ENCODE measurements at places on chromosomes 5 and 9.

GRCh38 chr9:88388886-88389605 lies 802 bp downstream of the SPIN1 start:
- DNase-seq = peak; percentile 75

DNA sequence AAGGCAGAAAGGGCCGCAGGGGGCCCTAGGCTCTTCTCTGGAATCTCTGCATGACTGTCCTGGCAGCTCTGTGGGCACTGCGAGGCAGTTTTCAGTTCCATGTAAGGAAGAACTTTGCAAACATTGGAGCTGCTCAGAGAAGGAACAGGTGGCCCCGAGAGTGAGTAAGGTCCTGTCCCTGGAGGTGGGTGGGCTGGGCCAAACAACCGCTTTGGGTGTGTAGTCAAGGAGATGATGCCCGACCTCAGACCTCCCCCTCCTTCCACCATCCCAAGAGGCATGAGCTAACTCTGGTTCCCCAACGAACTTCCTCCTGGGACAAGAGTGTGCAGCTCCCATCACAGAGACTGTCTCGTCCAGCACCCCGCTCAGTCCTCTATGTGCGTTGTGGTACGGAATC lies 20.5 kb downstream of the CSF1R start:
- DNase-seq = peak; percentile 86

- DNase-seq = no peak
Measured at GRCh38 chr9:87749335-87750035, 23.6 kb downstream of the CTSL start.

- no peak for DNase-seq
Measured at GRCh38 chr5:28324174-28324573, 1285.8 kb upstream of the CDH9 start.

- no peak for DNase-seq
Measured at GRCh38 chr9:108184009-108184408, 671.8 kb downstream of the ACTL7B start.

GRCh38 chr5:68303038-68303738 lies 87.6 kb downstream of the PIK3R1 start:
- DNase-seq = no peak

GRCh38 chr9:113885183-113886025 lies 9.3 kb downstream of the ZNF618 start:
- no peak for DNase-seq

- no peak for DNase-seq
Measured at GRCh38 chr9:74379718-74380117, 117.4 kb upstream of the RORB start.

- DNase-seq = no peak
Measured at GRCh38 chr5:76190356-76190755, 107.2 kb downstream of the SV2C start.

DNA sequence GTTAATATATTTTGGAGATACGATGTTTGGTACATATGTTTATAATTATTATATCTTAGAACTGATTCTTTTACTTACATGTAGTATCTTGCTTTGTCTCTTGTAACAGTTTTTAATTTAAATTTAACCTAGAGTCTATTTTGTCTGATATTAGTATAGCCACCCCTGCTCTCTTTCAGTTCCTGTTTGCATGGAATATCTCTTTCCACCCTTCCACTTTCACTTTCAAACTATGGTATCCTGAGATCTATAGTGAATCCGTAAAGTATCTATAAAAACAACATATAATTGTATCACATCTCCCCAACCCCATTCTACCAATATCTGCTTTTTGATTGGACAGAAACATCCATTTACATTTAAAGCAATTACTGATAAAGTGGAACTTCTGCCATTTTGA lies 7.2 kb downstream of the IRGM start:
- DNase-seq = no peak

- peak; percentile 4 for DNase-seq
Measured at GRCh38 chr5:62578540-62578939, at the start of gene LRRC70. TSS of gene LRRC70 (plus strand) at chr5:62578819. CDS start at chr5:62579439, 620 bp downstream.

GRCh38 chr5:131999041-131999440 lies 12.4 kb downstream of the ACSL6 start:
- no peak for DNase-seq

- no peak for DNase-seq
Measured at GRCh38 chr9:20043035-20043434, 254.2 kb upstream of the SLC24A2 start.

- DNase-seq = no peak
Measured at GRCh38 chr9:88488166-88488565, 46.8 kb upstream of the NXNL2 start.

- no peak for DNase-seq
Measured at GRCh38 chr9:134809292-134809691, 71.3 kb upstream of the FCN2 start.

GRCh38 chr9:4517274-4517673 lies 27.0 kb downstream of the SLC1A1 start:
- DNase-seq = no peak

GRCh38 chr5:170361616-170362015 lies 27.6 kb downstream of the KCNMB1 start:
- DNase-seq = no peak

DNA sequence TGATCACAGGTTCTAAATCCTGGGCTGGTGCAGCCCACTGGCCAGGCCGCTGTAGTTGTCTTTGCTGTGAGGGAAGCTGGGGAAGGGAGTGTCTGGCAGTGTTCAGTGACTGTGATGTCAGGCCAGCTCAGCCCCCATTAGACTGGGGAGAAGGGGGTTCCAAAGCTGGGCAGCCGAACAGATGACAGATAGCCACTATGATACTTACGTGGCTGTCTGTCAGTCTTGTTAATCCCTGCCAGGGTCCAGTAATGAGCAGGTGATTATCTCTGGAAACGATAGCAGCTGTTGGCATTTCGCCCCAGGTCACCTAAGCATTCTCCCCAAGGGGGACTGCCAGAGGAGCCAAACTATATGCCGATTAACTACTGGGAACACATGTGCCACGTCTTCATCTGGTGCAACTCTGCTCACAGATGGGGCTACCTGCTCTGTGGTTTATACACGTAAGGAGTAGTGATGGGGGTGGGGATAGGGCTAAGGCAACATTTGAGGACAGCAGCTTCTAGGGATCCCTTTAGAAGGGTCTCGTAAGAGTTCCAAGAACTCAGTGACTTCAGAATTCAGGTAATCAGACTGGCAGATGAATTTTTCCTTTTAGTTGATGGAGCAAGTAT lies 396.3 kb downstream of the KDM4C start:
- DNase-seq = no peak

GRCh38 chr5:178569485-178569884 lies 20.7 kb downstream of the COL23A1 start:
- no peak for DNase-seq

GRCh38 chr9:82513976-82514735 lies 525.6 kb downstream of the SPATA31D1 start:
- no peak for DNase-seq

DNA sequence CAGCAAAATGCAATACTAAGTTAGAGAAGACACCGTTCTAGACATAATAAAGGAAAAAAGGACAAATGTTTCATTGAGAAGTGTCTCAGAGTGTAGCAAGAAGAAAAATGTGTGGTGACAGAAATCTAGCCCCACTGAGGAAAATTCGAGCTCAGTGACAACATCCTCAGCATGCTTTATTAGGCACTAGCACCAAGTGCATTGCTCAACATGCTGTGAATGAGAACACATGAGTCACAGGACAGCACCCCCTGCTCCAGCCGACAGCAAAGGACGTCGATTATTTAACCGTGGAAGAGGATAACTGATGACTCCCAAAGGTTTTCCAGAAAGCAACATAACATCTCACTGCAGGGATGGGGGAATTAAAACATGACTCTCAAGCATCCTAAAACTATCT lies 182.7 kb downstream of the GNAQ start:
- peak; percentile 70 for DNase-seq

GRCh38 chr5:172689801-172690200 lies 48.7 kb downstream of the NEURL1B start:
- no peak for DNase-seq

- DNase-seq = no peak
Measured at GRCh38 chr9:114989600-114990410, 59.4 kb upstream of the TNFSF8 start.

DNA sequence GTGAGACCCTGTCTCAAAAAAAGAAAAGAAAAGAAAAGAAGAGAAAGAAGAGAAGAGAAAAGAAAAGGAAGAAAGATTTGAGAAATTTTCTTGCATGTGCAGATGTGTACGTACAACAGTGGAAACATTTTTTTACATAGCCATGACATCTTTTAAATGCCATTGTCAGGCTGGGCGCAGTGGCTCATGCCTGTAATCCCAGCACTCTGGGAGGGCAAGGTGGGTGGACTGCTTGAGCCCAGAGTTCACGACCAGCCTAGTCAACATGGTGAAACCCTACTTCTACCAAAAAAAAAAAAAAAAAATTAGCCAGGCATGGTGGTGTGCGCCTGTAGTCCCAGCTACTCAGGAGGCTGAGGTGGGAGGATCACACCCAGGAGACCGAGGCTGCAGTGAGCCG lies 6.6 kb downstream of the LMAN2 start:
- no peak for DNase-seq

DNA sequence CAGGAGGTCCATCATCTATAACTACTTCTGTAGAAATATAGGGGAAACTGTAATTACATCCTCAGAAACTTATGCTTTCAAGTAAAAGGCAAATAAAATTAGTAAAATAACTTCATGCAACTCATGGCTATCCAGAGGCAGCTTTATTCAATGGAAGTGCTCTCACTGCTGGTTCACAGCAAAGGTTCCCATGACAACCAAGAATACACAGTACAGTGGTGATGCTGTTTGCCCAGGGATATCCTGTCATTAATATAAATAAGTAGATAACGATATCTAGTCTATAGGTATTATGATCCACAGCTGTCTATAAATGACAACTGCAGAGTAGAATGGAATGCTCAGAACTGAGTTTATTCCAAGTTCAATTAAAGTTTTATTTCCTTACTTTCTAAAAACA lies 390.3 kb downstream of the PDE4D start:
- no peak for DNase-seq

DNA sequence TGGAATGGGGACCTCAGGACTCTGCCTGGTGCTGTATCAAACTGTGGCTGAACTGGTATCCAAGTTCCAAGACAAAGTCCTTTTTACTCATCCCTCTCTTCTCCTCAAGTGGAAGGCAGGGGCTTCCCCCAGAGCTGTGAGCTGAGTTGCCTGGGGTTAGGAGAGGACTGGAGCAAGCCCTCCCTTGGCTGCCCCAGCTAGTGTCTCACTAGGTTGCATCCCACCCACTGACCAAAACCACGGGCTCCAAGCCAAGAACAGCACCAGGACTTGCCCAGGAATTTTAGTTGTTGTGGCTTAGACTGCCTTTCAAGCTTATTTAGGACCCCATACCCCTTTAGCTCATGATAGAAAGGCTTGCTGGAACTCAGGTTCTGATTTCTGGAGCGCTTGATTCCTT lies 158.7 kb upstream of the TNC start:
- DNase-seq = no peak

DNA sequence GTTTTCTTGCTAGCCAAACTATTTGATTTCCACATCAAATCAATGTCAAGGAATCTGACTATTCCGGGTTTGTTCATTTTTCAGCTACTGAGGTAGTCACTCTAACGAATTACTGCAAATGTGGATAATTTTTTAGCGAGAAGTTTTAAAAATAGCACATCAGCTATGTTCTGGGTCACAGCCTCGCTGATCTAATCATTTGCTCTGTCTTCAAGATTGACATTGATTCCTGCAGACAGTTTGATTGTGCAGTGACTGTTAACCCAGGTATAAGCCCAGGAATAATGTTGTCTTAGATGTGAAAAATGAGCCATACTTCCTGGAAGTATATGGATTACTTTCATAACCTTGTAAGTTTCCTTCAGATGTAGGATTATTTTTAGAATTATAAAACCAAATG lies 175.1 kb downstream of the BAAT start:
- no peak for DNase-seq

DNA sequence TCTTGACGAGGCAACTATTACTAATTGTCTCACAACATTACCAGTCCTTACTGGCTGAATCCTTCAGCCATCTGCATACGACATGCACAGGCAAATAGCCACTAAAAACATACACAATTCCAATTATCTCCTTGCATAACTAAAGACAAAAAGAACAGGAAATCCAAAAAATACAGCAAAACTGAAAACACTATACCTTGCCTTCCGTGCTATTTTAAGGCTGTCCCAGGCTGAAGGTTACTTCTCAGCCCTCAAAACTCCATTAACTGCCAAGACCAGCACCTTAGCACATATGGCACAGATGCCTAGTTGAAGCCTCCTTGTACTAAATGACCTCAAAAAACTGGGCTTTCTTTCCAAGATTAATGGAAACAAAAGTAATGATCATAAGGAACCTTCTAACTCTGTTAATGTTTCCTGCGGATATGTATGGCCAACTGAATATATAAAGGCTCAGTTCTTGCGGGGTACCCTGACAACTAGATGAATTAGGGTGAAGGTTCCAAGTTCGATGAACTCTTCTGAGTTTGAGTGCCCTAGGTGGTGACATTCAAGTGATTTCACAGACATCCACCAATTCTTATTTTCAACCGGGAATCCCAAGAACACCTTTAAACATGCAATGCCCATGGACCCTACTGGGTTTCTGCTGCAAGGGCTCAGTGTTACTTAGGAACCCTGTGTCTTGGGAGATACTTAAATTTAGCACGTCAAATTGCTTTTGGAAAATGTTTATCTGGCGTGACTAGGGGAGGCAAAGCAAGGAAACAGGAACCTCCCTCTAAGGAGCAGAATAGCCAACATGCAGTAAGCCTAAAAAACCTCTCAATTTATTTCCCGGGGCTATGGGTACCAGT lies 455.3 kb downstream of the RAB3C start:
- no peak for DNase-seq

DNA sequence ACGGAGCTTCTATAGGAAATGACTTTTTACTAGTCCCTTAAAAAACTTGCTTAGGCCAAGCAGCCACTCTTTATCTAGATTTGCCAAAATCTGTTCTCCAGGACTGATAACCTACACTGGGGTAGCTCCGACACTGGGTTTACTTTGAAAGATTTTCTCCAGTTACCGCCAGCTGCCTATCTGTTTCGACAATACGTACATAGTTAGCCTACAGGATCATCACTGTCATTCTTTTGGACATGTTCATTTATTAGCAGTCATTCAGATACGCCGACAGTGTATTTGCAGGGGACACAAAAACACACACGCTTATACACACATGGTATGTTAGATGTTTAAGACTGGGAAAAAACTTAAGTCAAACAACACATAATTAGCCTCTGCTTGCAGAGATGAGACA lies 225.7 kb downstream of the DCP2 start:
- no peak for DNase-seq

DNA sequence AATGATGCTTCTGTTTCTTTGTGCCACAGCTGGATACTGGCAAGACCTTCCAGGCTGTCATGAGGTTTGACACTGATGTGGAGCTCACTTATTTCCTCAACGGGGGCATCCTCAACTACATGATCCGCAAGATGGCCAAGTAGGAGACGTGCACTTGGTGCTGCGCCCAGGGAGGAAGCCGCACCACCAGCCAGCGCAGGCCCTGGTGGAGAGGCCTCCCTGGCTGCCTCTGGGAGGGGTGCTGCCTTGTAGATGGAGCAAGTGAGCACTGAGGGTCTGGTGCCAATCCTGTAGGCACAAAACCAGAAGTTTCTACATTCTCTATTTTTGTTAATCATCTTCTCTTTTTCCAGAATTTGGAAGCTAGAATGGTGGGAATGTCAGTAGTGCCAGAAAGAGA lies 65.5 kb downstream of the ACO1 start:
- no peak for DNase-seq

GRCh38 chr5:110917161-110917875 lies 154.2 kb upstream of the TSLP start:
- DNase-seq = no peak

Measured in hepatic stellate cell (primary cell).